ENCODE measurements at places on chromosomes 16 and 17.

- DNase-seq = no peak
These were observed 64.9 kb downstream of the TEX14 start for GRCh38 chr17:58626905-58627304.

DNA sequence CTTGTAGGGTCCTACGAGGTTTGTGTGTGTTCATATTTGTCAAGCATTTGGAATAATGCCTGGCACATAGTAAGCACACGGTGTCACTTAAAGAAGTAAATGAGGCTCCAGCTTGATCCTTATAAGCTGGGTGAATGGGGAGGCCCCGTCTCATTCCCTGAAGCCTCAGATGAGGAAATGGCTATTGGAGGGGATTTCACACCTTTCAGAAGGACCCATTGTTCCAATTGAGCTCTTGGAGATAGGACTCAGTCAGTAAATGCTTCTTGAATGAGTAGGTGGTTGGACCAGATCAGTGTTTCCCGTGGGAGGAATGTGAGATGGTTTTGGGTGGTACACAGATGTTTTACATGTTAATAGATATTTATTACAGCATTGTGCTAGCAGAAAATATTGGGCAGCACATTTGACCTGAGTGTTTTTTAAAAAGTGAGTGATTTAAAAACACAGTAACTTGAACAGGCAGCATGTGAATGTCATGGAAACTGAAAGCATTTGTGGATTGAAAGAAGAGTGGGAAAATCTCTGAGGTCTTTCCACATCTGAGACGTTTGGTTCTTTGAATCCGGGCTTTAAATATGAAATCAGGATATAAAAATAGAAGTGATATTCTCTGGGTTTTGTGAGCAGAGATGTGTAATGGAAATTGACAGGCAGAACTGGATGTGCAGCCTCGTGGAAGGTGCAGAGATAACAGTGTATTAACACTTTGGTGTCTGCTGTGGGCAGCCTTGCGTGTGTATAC lies 36.4 kb upstream of the ARHGAP17 start:
- DNase-seq = no peak

- DNase-seq = no peak
These were observed 356 bp downstream of the TUBD1 start for GRCh38 chr17:59892251-59892923.

DNA sequence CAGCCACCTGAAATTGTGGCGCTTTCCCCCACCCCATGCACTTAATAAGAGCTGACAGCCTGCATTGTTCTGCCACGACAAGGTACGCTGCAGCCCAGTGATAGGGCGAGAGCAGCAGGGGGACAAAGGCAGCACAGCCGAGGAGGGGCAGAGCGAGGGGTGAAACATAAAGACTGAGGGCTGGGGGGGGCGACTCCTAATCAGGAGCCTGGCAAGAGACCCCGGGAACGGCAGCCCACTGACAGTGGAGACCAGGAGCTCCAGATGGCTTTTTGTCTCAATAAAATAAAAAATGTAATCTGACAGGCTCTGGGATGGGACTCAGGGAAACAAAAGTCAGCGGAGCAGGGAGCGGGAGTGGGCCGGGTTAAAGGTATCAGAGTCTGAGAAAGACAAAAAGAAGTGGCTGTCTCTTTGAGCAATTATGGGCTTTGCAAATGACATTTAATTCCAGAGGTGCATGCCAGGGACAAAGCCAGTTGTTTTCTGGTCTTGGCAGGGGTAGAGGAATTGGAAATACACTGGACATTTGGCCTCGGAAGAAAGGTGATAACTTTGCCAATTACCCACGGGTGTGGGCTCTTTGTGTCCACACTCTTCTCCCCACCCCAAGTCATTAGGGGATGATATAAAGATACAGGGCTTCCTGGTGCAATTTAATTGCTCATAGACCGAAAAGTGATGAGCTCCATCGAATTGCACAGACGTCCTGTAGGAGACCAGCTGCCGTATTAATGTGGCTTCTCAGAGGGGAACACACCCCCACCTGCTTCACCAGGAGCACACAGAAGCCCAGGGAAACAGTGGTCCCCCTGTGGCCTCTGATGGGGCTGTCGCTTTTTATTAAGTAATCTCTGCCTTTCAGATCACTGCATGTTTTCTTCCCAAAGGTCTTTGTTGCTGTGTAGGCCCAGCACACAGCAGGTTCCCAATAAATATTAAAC lies 17.6 kb upstream of the CCDC182 start:
- DNase-seq = no peak

DNA sequence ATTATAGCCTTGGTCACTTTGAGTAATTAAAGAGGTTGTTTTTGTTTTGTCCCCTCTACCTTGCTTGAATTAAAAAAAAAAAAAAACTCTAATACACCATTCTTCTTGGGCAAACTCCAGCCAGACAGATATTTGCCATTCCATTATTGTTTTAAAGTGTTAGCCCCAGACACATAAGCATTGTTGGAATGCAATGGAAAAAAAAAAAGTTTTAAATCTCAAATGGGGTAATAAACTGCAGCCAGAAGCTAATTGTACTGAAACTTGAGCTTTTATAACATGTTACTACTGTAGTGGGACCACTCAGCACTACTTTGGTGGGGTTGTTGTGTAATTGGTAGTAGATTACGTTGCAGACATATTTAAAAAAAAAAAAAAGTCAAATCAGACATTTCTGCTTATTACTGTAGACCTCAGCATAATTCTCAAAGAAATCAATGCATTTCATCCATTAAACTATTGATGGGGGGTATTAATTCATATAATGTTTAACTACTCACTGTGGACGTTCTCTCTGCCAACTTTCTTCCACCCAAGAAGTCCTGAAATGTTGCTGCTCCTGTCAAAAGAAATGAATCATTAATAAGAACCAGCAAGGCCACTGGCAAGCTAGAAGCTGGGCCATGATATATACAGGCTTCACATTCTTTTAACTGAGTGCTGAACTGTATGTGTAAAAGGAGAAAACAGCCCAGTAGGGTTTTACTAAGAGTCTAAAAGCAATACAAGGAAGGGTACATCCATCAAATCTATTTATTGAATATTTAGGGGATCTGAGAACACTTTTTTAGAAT lies 626.6 kb upstream of the SOX9 start:
- no peak for DNase-seq

DNA sequence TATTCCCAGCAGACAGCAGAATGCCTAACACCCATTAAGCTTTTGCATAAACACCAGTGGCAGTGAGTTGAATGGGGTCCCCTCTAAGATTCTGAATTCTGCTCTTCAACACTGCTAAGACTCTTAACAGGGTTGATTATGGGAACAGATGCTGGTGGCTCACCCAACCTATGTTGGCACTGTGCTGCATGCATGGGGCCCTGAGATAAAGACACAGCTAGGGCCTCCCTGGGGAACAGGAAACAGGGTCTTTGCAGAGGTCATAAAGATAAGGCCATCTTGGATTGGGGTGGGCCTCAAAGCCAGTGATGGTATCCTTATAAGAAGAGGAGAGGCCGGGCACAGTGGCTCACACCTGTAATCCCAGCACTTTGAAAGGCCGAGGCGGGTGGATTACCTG lies 190.8 kb downstream of the SLC39A11 start:
- DNase-seq = no peak

DNA sequence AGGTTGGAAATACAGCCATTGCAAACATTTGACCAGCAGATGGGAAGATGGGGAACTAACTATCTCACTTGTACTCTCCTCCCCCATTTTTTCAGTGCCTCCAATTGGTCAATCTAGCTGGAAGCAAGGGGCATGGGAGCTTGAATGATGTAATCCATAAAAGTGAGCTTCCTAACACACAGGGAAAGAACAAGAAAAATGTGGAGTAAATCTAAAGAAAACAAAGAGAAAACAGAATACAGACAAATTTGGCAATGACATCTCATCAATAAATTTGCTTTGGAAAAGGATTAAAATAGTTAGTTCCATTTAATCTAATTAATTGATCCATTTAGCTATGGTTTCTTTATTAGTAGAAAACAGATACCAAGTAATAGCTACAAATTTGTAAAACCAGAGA lies 592.6 kb upstream of the SOX9 start:
- DNase-seq = no peak
